Upper lobe of right lung (tissue), 1 donor: ENCODE measurements at places on chromosomes 3 and 15. TPM values are rescaled to one million over a fixed set of nuclear protein-coding genes. Genes with fewer than 3 reads are reported as not detected.
A peak's percentile ranks its signal among the peaks of the same experiment; 100 is the strongest.

GOLGA6L26 gene
- not detected for total RNA-seq

GRCh38 chr15:58167095-58167691, 29.0 kb downstream of the AQP9 start:
- H3K4me3 ChIP-seq = no peak overlapping the region
- H3K27ac ChIP-seq = no peak overlapping the region
- no peaks in the 10 kb centered on the region for H3K4me1 ChIP-seq
- DNase-seq = no peak

ACP3 gene
- total RNA-seq = 11.5 TPM

DNA sequence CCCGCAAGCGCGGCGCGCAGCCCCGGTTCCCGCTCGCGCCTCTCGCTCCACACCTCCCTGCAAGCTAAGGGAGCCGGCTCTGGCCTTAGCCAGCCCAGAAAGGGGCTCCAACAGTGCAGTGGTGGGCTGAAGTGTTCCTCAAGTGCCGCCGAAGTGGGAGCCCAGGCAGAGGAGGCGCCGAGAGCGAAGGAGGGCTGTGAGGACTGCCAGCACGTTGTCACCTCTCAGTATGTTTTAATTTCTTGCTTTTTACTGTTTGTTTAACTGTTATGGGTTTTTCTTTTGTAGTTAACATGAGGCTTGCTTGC, 1525.7 kb downstream of the SI start:
- H3K36me3 ChIP-seq = no peaks in the 10 kb centered on the region
- H3K27me3 ChIP-seq = no peaks in the 10 kb centered on the region
- H3K4me1 ChIP-seq = no peaks in the 10 kb centered on the region
- no peak overlapping the region for H3K27ac ChIP-seq
- peak; percentile 29 for DNase-seq

SMAD6 gene
- 167 TPM for total RNA-seq

DNA sequence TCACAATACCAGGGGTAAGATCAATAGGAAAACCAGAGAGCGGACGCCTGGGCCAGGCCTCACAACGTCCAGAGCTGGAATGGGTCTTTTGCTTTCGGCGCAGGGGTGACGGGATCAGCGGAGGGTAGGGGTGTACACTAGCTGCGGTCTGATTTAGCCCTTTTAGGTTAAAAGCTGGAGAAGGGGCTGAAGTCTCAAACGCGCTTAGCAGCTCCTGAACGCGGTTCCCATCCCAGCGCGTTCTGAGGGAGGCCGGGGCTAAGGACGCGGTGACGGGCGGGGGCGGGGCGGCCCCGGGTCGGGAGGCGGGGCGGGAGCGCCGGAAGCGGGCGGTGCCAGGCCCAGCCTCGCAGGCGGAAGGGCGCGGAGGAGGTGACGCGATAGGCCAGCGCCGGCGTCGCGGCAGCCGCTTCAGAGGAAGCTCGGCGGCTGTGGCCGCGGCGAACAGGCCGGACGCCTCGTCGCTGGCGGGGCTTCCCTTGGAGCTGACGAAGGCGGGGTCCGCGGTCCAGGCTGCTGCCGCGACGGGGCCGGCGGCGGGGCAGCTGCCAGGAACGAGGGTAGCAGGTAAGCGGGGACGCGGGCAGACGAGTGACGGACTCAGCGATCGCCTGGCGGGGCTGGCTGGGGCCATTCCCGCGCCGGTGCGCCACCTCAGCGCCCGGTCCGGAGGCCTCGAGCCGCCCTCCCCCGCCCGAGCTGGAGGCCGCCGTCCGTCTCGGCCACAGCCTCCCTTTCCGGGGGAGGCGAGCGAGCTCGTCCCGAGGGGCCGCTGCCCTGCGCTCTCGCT, at the start of gene SENP5:
Gene SENP5 (plus strand): TSS at position 414 of the 790 bp plus-strand sequence. CDS start 17,262 bp downstream, outside the sequence.
- peak; percentile 97 for DNase-seq
- peak within 1 kb of the TSS; percentile 96 for H3K4me3 ChIP-seq
- peak within 1 kb of the TSS; percentile 96 for H3K27ac ChIP-seq
- no peaks in the 10 kb centered on the region for H3K27me3 ChIP-seq

DNA sequence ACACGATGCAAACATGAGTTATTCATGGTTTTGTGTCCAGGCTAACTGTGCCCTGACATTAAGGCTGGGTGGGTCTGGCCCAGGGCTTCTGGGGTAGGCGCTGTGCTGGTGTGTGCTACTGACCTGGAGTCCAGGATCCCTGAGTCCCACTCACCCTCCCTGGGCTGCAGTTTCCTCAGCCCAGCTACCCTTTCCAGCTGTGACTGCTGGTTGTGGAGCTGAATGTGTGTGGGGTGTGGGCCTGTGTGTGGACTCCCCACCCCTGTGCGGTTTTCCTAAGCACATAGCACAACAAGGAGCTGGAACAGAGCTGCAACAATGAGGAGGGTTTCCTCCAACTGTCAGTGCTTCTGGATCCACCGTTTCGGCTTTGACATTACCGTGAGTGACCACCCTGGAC, 38.0 kb downstream of the SMAD3 start:
- no peaks in the 10 kb centered on the region for H3K36me3 ChIP-seq
- DNase-seq = no peak
- no peaks in the 10 kb centered on the region for H3K27me3 ChIP-seq
- peaks cover 76% of the 10 kb centered on the region for H3K4me1 ChIP-seq
- no peak overlapping the region for H3K4me3 ChIP-seq

ITIH1 gene
- not detected for total RNA-seq
